ENCODE measurements at places on chromosomes 16 and 17.
A peak's percentile ranks its signal among the peaks of the same experiment; 100 is the strongest.

DNA sequence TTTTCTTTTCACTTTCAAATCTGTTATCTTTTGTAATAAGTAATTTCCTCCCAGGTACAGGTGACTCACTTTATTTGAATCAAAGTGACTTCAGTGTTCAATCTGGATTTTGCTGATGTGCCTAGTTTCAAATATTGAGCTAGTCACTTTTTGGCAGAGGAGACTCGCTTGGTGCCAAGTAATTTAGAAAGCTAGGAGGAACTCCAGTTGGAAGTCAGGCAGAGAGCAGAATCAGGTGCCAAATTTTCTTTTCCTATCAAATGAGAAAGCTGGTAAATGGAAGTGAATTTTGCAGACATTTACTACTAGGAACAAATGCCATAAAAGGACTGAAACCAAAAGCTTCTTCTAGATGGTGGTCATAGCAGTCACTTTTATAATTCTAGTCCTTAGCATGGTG, 656.0 kb upstream of the KIF2B start:
- DNase-seq, result no peak

DNA sequence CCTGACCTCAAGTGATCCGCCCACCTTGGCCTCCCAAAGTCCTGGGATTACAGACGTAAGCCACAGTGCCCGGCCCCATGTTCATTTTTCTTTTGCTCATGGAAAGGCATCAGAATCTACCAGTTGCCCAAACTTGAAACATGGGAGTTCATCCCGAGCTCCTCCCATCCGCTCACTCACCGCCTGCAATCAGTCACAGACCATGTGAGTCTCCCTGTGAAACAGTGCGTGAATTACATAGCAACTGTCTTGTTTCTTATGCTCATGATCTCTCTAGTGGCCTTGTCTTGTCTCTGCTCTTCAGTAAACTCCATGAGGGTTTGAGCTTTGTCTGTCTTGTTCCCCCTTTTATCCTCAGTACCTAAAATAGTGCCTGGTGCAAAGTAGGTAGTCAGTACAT, 52.1 kb upstream of the TNRC6A start:
- no peak for DNase-seq

DNA sequence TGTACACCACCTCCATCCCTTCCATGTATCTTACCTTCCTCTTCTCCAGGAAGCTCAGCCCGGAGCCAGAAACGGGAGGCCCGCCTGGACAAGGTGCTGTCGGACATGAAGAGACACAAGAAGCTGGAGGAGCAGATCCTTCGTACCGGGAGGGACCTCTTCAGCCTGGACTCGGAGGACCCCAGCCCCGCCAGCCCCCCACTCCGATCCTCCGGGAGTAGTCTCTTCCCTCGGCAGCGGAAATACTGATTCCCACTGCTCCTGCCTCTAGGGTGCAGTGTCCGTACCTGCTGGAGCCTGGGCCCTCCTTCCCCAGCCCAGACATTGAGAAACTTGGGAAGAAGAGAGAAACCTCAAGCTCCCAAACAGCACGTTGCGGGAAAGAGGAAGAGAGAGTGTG, 756 bp upstream of the MVP start:
- no peak for DNase-seq

DNA sequence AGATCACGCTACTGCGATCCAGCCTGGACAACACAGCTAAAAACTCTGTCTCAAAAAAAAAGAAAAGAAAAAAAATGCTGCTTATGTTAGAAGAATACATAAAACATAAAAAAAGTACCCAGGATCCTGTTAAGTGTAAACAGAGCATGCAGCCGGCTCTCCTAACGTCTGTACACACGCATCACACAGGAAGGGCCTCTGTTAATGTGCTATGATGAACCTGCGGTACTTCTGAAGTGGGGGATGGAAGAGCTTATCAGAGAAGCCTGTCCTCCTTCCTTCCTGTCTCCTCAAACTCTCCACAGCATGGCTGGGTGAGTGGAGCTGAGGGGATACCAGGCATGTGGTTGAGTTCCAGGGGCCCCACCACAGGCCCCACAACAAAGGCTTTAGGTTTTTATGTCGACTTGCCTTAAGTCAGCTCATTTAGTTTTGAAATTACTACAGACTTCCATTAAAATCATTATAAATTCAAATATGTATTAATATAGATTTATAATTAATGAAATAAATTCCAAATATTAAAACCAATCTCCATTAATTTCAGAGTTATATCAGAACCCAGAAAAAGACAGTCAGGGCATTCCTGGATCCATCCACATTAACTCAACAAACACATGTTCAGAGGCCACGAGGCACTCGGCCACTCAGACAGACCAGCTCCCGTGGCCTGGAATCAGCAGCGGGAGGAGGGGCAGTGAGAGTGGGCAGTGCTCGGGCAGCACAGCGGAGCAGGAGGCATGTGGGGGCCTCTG, 11.7 kb downstream of the CCDC57 start:
- DNase-seq, result peak; percentile 42

- DNase-seq, result no peak
Measured at GRCh38 chr17:27485716-27486495, 29.7 kb downstream of the KSR1 start.

DNA sequence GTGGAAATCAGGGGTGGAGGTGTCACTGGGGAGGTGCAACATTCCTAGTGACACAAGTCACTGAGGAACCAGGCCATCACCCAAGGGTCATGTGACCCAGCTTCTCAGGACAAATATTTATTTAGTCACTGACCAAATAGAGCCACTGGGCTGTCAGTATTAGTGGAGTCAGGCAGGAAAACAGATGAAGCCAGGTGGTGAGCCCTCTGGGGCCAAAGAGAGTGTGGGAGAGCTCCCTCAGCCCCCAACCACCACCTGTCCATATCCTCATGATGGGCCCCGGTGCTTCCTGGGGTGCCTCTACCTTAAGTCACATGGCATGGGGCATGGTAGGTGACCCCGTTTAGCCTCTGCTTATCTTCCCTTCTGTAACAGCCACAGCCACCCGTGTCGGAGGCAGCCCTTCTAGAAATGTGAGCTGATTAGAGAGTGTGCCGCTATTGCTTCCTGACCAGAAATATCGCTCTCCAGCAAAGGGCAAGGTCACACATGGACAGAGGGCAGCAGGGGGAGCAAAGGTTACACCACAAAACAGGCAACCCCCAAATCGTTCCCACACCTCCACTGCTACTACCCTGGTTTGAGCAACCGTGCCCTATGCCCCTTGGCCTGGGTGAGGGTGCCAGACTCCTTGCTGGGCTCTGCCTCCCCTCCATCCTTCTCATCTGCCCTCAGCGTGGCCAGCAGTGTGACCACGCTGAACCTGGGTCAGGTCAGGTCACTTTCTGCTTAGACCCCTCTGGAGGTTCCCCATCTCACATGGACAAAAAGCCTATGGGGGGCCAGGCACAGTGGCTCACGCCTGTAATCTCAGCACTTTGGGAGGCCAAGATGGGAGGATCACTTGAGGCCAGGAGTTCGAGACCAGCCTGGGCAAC, 8.6 kb upstream of the AKTIP start:
- no peak for DNase-seq

- DNase-seq, result no peak
Measured at GRCh38 chr17:72284806-72285205, 164.0 kb downstream of the SOX9 start.

DNA sequence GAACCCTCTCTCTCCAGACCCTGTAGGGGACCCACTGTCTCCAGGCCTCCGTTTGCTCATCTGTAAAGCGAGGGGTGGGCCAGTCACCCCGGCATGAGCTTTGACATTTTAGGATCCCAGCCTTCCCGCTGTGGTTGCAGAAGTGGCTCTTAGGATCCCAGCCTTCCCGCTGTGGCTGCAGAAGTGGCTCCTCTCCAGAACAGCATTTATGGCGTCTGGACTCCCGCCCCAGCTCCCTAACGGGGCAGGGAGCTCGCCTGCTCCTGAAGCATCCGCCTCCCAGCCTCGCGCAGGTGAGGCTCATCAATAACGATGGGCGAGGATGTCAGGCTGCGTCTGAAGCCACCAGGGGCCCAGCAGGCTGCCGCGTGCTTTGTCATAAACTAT, 222.3 kb upstream of the TNRC6C start:
- no peak for DNase-seq

DNA sequence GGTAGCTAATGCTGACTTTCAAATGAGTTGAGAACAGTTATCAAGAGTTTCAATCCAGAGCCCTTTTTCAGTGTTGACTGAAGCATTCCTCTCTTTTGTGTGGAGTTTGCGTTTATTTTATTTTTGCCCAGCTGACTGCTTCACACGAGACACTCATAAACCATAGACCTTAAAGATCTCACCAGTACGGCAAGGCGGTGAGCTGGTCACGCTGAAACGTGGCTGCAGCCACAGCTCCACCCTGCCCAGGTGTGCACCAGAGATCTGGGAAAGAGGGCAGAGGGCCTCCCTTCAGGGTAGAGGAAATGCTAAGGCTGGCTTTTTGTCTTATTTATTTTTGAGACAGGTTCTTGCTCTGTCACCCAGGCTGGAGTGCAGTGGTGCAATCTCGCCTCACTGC, 112.2 kb downstream of the AATF start:
- DNase-seq, result no peak

- no peak for DNase-seq
Measured at GRCh38 chr17:30996486-30996885, 25.6 kb downstream of the RNF135 start.

DNA sequence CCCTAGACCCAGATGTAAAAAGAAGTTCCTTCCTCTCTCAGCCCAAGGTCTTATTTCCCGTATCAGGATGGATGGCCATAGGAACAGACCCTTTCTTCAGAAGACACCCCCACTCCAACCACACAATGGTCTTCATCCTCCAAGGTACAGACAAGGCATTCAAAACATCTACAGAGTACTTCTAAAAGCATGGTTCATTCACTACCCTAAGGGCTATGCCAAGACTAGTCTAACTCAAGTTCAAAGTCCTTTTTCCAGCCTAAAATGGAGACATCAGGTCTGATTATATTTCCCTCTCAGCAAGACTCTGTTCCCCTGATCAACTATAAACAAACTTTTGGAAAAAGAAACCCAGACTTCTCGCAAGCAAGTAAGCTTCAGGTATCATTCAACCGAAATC, 388.9 kb downstream of the NPIPA8 start:
- DNase-seq, result no peak

DNA sequence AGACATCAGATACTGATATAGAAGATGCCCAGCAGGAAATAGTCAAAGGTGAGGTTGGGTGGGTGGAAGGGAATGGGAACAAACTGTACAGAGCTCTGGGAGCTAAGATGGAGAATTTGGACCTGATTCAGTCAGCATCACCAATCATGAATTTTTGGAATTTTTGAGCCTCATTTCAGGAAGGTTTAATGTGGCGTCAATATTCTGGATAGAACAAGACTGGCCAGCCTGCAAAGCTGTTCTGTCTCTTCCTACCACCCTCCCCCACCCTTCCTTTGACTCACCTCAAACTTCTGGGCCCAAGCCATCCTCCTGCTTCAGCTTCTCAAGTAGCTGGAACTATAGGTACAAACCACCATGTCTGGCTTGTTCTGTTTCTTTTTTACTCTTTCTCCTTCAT, 32.6 kb downstream of the CTCF start:
- no peak for DNase-seq

DNA sequence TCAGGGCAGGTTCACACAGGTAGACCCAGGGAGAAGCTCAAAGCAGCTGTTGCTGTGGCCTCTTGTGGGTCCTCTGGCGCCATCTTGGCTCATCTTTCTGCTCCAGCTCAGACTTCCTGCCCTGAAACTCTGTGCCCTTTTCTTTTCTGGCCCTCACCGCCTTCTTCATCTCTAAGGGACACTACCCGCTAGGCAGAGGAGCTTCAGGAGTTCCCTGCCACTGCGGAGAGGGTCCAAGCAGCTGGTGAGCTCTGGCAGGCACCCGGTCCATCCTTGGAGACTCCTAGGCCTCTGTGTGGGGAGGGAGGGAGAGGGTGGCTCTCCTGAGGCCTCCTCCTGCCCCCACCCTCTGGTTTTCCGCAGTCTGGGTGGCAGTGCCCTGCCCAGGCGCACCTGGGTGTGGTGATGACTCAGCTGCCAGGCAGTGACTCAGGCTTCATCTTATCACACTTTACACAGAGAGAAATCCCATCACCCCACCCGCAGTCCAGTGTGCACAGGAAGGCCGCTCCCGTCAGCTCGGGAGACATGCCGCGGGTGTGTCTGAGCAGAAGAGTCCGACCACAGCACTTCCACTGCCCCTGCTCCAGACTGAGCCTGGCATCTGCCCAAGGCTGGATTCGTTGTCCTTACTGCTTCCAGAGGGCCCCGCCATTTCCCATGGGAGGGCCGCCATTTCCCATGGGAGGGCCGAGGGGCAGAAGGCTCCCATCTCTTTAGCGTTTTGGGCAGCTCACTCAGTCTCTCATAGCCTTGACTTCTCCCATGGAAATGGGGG, 7.3 kb downstream of the NT5C start:
- DNase-seq, result no peak

GRCh38 chr17:75807861-75808260, 23.3 kb downstream of the UNK start:
- DNase-seq, result no peak

GRCh38 chr16:3798838-3799237, 81.5 kb upstream of the TRAP1 start:
- no peak for DNase-seq

DNA sequence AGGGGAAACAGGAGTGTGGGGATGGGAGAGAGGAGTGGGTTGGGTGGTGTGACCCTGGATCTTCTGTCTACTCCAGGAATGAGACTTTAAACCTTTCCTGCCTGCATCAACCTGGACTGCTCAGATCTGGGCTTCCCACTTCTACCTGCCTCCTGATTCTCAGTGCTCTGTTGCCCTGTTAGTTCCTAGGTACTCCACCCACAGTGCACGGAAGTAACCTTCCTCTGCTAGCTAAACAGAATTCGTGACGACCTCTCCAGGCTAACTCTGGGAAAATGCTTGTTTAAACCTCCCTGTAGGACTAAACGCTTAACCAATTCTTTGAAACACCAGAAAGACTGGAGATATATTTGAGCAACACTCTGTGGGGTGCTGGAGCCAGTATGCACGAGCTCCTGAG, 83.4 kb upstream of the CLEC3A start:
- DNase-seq, result no peak

DNA sequence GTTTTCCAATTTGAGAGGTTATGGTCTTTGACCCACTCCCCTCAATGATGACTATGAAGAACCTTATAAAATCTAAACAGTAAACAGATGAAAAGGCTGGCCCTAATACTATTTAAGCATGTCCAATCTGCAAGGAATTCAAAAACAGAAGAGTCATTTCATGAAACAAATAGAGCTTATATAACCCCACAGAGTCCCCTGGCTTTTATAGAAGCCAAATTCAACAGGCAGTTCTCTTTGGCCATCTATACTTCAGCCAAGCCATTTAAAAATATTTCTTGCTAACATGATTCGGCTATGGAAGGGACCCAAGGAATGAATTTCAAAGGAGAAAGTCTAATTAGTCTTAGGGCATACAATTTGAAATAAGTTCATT, 43.4 kb downstream of the SPOP start:
- DNase-seq, result no peak

GRCh38 chr17:43094129-43094835, 30.9 kb downstream of the BRCA1 start:
- DNase-seq, result no peak

GRCh38 chr17:29038085-29038795, 4.7 kb upstream of the PIPOX start:
- DNase-seq, result no peak

Measured in effector CD8-positive, alpha-beta T cell (primary cell).